ENCODE measurements at places on chromosomes 11 and 22. TPM values are rescaled to one million over a fixed set of nuclear protein-coding genes. Genes with fewer than 3 reads are reported as not detected.

- DNase-seq: no peak
Observed at GRCh38 chr22:38314933-38315822, 2.1 kb downstream of the CSNK1E start.

BIRC2 gene
- 104 TPM for total RNA-seq

ENTHD1 gene
- not detected for total RNA-seq

GRCh38 chr11:43515090-43515489 lies 156.4 kb downstream of the TTC17 start:
- DNase-seq: no peak

DNA sequence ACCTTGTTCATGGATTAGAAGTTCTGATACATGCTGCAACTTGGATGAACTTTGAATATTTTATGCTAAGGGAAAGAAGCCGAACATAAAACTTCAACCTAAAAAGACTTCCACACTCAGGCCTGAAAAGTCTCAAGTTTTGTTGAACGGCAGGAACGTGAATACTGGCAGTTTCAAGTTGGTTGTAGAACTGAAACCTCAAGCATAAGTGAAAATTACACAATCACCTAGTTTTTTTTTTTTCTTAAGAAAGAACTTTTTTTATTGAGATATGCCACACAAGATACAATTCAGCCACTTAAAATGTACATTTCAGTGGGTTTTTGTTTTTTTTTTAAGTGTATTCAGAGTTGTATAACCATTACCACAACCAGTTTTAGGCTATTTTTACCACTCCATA lies 50.8 kb upstream of the ADORA2A start:
- DNase-seq: no peak

GRCh38 chr11:70028147-70028855 lies 49.8 kb upstream of the ANO1 start:
- DNase-seq: no peak

CARD10 gene
- 4.5 TPM for total RNA-seq

DNA sequence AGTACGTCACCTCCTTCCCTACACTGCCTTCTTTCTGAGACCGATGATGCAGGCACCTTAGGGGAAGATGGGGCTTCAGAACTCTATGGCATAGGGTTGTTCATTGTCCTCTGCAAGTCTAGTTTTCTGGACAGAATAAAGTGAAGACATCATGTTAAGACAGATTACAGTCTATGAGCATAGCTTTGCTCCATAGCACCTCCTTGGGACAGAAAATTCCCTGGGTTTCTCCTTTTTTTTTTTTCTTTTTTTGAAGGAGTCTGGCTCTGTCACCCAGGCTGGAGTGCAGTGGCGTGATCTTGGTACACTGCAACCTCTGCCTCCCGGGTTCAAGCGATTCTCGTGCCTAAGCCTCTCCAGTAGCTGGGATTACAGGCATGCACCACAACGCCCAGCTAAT lies 119.8 kb upstream of the CADM1 start:
- no peak for DNase-seq

DNA sequence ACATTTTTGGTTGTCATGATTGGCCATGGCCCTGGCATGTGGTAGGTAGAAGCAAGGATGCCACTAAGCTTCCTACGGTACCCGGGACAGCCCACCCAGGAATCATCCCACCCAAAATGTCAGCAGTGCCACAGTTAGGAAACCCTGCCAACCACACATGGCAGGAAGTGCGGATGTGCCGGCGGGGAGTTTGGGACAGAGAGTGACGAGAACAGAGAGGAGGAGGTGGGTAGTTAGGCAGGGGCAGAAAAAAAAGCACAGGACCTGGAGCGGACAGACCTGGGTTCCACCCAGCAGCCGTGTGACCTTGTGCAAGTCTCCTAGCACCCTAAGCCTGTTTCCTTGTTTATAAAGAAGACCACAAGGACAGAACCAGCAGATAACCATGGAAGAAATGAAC lies 3.3 kb downstream of the SPI1 start:
- DNase-seq: no peak

DNA sequence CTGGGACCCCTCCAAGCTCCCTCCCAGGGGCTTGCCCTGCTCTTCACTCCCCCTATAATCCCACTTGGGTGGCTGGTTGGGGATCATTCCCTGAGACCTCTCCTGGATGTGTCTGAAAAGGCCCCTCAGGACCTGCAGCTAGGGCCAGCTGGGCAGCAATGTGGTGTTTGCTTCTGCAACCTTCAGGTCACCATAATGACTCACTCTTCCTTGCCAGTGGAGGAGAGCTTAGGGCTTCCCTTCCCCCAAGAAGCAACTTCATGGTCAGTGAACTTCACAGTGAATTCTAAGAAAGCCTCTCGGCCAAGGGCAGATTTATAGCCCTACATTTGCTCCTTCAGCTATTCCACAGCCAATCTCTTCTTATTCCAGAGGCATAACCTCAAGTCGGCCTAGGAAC lies 45.1 kb upstream of the TSPAN18 start:
- no peak for DNase-seq

- no peak for DNase-seq
Observed at GRCh38 chr11:59175091-59175501, 3.2 kb downstream of the DTX4 start.

GRCh38 chr11:85127349-85127748 lies 499.8 kb downstream of the DLG2 start:
- no peak for DNase-seq

SNX32 gene
- total RNA-seq: 0.85 TPM

MYOD1 gene
- total RNA-seq: 1.1 TPM

BACE1 gene
- total RNA-seq: 19.1 TPM

- DNase-seq: no peak
Observed at GRCh38 chr22:45169591-45170466, 6.1 kb downstream of the NUP50 start.

DNA sequence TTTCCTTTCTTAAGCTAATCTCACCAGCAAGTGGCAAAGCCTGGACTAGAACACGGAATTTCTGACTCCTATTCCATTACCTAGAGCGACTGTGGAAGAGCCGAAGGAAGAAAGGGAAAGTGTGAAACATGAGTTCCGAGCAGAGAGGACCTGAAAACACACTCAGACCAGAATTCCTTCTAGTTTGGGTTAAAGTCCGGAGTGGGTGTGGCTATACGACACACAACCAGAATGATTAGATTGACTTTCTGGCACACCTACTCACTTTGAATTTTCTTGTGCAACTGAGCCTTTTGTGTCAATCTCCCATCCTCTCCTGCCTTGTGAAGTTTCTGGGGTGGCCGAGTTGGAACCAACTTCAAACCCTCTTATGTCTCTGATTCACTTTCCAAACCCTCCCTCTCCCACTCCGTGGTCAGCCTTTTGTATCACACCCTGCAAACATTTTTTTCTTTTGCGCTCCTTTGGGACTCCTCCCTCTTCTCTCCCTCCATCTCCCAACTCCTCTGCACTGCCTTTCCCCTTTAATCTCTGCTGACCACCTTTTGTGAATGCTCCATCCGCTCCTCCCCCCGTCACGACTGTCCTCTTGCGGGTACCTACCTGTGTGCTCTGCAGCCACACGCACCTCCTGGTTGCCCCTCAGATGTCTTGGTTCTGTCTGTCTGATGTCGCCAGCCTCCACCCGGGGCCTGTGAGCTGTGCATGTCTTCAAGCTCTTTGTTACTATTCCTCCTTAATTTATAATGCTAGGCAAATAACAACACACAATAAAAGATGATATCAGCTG lies 86.3 kb upstream of the BLID start:
- no peak for DNase-seq

- DNase-seq: no peak
Observed at GRCh38 chr11:30143098-30143705, 87.6 kb upstream of the FSHB start.

GRCh38 chr11:79314906-79315689 lies 125.7 kb downstream of the TENM4 start:
- DNase-seq: no peak

LDHAL6A gene
- total RNA-seq: not detected

GRCh38 chr22:31492151-31492550 lies 2.5 kb upstream of the EIF4ENIF1 start:
- DNase-seq: no peak

SULT4A1 gene
- 1.5 TPM for total RNA-seq

DNA sequence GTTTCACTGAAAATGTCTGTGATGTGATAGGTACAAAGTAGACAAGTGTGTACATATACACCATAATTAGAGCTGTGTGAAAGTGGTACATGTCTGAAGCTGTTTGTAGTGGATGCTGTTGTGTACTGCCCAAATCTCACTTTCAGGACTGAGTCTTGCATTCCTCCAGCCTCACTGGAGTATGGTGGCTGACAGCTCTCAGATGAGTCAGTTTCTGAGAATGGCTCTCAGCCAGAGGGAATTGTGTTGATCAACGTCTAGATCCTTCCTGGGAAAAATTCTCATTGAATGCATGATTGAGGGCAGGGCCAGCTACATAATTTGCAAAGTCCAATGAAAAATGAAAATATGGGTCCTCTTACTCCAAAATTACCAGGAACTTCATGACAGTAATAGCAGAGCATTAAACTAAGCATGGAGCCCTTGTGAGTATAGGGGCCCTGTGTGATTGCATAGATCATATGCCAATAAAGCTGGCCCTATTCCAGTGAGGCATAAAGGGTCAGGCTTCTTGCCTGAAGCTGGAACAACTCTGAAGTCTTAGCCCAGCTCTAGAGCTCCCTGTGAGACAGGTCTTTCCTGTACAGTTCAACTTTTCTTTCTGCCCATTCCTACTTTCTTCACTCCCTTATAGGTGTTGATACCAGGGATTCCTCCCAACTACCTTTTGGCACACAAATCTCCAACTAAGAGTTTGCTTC lies 10.8 kb upstream of the CYP2R1 start:
- DNase-seq: no peak

- DNase-seq: no peak
Observed at GRCh38 chr11:70063121-70063520, 15.0 kb upstream of the ANO1 start.

HTR3A gene
- total RNA-seq: 0.58 TPM

DNA sequence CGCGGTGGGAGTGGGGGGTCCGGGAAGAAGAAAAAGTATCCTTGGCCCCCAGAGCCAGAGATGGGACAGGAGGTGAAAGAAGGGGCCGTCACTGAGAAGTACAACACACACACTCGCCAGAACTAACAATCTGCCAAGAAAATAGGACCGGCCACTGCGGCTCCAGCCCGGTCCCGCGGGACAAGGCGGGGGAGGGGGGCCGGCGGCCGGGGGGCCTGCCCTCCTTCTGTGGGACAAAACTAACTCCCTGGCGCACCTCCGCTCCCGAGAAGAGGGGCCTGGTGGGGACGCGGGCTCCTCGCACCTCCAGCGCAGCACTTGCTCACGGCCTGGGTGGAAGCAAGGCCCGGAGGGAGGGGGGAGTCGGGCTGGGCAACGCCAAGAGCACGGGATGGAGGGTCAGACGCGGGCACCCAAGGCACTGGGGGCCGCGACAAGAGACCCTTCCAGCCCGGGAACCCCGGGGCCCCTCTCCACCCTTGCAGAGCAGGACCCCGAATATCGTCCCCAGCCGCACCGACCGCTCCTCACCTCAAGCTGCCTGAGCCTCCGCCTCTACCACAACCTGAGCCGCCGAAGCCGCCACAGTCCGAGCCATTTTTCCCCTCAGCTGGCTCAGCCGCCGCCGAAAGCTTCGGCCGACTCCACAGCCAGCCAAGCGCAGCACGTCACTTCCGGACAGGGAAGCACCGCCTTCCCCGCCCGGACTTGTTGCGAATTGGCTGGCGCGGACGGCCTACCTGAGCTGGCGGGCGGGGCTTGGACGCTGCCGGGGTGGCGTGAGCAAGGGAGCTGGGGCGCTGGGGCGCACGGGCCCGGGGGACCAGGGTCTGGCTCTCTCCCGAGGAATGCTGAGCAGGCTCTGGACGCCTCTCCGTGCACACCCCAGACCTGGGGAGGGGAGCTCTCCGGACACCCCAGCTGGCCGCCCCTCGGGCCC lies at the start of gene PIK3C2A:
PIK3C2A (minus strand) TSS at position 670 of the 940 bp plus-strand sequence. CDS start 38,245 bp downstream, outside the sequence.
- DNase-seq: peak; percentile 89

UEVLD gene
- total RNA-seq: 37.6 TPM

DNA sequence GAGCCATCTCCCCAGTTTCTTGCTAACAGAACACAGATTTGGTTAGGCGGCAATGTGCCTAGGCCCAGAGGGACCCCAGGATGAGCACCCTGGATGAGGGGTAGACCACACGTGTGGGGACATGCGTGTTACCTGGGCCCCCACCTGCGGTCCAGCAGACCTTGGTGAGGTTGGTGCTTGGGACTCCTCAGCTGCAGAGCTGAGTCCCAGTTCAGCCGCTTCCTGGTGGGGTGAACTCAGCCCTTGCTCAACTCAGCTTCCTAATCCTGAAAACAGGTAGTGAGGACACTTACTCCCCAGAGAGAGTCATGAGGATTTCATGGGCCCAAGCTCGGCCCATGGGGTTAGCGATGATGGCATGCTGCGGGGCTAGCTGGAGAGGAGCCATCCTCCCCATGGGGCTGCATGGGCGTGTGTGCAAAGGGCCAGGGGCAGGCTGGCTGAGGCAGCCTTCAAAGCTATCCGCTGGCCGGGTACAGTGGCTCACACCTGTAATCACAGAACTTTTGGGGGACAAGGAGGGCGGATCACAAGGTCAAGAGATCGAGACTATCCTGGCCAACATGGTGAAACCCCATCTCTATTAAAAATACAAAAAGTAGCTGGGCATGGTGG lies 46.9 kb upstream of the SHISAL1 start:
- no peak for DNase-seq

SLC5A1 gene
- 0.05 TPM for total RNA-seq

GRCh38 chr11:122306831-122307391 lies 190.9 kb upstream of the BLID start:
- no peak for DNase-seq

ROBO4 gene
- 19.7 TPM for total RNA-seq

DNA sequence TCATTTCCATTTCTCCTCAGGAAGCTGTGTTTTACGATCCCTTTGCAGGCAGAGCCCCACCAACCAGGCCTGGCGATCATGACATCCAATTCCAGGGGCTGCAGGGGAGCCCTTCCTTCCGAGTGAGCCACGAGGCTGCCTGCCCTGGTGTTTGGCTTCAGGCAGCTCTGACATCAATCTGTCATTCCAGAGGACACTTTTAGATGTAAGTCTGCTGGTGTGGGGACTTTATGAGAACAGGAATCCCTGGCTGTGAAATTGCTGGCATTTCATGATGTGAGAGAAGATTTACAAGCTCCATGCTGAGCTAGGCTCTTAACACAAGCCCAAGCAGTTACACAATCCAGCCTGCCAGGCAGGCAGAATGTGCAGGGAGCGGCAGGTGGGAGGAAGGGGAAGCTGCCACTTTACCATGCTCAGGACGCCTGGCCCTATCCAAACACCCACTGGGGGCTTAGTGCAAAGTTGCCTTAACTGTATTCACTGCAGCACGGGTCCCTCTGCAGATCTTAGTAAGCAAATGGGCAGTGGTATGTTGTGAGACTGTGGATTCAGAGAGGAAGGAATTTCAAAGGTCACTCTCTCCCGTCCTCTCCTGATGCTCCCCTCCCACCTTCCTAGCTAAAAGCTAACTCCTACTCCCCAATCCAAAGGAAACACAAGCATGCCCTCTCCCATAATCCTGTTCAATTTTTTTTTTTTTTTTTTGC lies 43.4 kb upstream of the MICAL2 start:
- peak; percentile 58 for DNase-seq

DNA sequence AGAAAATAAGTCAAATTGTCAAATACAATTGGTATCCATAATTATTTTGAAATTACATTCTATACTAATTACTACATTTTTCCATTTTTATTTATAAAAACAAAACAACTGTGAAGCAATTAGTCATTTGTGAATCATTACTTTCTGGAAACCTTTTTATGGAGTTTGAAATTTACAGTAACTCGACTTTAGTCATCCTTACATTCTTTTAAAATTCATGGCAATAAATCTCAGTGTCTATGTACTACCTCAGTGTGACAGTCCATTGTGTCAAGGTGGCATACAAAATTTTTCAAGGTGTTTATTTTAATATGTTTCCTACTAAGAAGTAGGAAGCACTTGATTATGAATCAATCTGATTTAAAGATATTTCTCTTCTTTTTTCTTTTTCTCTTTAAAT lies 1949.4 kb upstream of the RAG2 start:
- DNase-seq: no peak

Data from urinary bladder (tissue), 4 donors.